Esophagus squamous epithelium (tissue), 5 donors: ENCODE measurements at places on chromosomes 7 and 10. TPM values are rescaled to one million over a fixed set of nuclear protein-coding genes. Genes with fewer than 3 reads are reported as not detected.

Gene ASIC3
- not detected for total RNA-seq

Gene RPS24
- 2,307 TPM for total RNA-seq

Gene EPHB6
- total RNA-seq: 15.2 TPM

Gene MAGI2
- 0.59 TPM for total RNA-seq

Gene CALCR
- not detected for total RNA-seq

Gene METTL27
- 0.34 TPM for total RNA-seq

- H3K27ac ChIP-seq: no peak overlapping the region
- no peaks in the 10 kb centered on the region for H3K36me3 ChIP-seq
- no peaks in the 10 kb centered on the region for H3K27me3 ChIP-seq
- H3K4me3 ChIP-seq: no peak overlapping the region
These were observed 716.0 kb downstream of the XPNPEP1 start for GRCh38 chr10:109207361-109207760.

DNA sequence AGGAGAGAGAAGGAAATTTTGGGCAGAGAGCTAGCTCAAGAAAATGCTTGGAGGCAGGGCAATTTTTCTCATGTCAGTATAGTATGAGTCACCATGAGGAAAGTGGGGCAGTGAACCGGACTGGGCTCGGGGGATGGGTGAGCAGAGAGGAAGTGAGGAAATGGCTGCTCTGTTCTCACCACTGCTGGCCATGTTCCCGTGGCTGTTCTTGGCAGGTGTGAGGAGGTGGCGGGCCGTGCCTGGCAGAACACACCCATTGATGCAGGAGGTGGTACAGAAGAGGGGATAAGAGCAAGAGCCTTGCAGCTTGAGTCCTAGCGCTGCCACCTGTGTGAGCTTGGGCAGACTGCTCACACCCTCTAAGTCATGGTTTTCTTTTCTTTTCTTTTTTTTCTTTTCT, 304.4 kb upstream of the LYZL1 start:
- H3K4me1 ChIP-seq: no peaks in the 10 kb centered on the region
- H3K36me3 ChIP-seq: no peaks in the 10 kb centered on the region
- H3K4me3 ChIP-seq: no peak overlapping the region
- peak; percentile 21 for DNase-seq

GRCh38 chr10:29850371-29850770, 209.0 kb downstream of the JCAD start:
- no peak overlapping the region for H3K4me3 ChIP-seq
- H3K4me1 ChIP-seq: peaks cover 64% of the 10 kb centered on the region
- no peaks in the 10 kb centered on the region for H3K36me3 ChIP-seq
- peak overlapping the region; percentile 86 for H3K27ac ChIP-seq

- H3K4me3 ChIP-seq: peak overlapping the region; percentile 26
- H3K36me3 ChIP-seq: no peaks in the 10 kb centered on the region
- H3K27ac ChIP-seq: peak overlapping the region; percentile 56
- no peaks in the 10 kb centered on the region for H3K27me3 ChIP-seq
- no peak for DNase-seq
These were observed 22.6 kb upstream of the DLG5 start for GRCh38 chr10:77949167-77949566.

DNA sequence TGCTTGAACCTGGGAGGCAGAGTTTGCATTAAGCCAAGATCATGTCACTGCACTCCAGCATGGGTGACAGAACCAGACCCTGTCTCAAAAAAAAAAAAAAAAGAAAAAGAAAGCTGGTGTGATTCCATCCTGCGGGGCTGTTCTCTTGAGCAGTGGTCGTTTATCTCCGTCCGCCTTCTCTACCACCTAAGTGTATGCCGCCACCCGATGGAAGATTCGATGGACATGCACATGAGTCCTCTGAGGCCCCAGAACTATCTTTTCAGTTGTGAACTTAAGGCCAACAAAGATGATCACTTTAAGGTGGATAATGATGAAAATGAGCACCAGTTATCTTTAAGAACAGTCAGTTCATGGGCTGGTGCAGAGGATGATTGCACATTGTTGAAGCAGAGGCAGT, 65.7 kb downstream of the ABRAXAS2 start:
- no peak for DNase-seq
- no peak overlapping the region for H3K27ac ChIP-seq
- H3K4me1 ChIP-seq: peaks cover 31% of the 10 kb centered on the region
- no peaks in the 10 kb centered on the region for H3K36me3 ChIP-seq
- no peaks in the 10 kb centered on the region for H3K27me3 ChIP-seq

DNA sequence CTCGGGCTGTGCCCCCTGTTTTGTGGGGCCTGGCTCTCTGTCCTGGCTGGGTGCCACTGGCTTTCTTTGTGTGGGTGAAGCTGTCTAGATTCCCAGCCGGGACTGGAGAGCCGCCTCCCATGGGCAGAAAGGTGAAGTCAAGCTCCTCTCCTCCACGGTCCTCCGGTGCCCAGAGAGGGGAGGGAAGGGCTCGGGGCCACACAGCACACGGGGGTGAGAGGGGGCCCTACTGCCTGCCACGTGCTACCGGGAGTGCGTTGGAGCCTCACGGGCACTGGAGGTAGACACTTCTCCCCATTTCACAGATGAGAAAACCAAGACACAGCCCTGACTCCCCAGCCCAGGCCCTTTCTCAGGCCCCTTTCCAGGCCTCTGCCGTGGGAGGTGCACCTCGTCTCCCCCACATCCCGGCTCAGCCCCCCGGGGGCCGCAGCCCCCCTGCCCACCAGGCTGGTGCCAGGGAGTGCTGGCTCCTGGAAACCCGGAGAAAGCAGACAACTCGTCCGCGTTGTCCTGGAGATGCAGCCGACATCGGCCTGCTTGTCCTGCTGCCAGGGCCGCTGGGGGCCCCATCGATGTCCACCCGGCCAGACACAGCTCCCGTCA, 55.8 kb downstream of the UNCX start:
- no peaks in the 10 kb centered on the region for H3K36me3 ChIP-seq
- no peaks in the 10 kb centered on the region for H3K27me3 ChIP-seq
- H3K4me3 ChIP-seq: no peak overlapping the region

DNA sequence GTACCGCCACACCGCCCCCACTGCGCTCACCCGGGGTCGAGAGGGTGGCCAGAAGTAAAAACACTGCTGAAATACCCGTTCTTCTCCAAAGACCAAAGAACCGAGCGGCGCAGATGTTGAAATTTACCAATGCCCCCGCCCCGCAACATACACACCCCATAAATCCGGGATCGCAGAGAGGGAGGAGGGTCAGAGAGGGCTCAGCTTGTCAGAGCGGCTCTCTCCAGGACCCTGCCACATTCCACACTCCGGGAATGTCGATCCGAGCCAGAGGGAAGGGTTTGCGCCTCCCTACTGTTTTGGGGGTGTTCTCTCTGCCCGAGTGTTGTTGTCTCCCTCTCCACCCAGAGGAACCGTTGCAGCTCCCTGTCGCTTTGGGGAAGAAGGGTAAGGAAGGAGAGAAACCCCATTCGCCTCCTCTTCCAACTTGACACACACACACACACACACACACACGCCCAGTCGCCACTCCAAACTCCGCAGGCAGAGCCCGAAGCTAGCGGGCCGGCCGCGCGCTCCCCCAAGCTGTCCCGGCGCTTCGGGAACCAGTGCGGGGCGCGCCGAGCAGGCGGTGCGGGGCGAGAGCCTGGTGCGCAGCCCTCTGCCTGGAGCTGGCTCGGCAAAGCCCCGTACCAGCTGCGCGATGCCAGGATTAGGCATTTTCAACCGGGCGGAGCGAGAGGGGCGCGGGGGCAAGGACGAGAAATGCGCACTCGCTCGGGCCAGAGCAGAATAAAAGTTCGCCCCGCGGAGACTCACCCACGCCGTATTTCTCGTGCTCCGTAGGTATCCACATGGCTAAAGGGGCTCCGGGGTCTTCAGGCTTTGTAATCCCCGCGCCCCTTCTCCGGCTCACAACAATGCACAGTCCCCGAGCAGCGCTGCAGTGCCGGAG, 609 bp downstream of the DOCK4 start:
- no peaks in the 10 kb centered on the region for H3K27me3 ChIP-seq
- peak overlapping the region; percentile 80 for H3K4me3 ChIP-seq
- no peak for DNase-seq
- peak overlapping the region; percentile 89 for H3K27ac ChIP-seq
- peaks cover 13% of the 10 kb centered on the region for H3K4me1 ChIP-seq
